ENCODE measurements at places on chromosomes 11 and 22.

DNA sequence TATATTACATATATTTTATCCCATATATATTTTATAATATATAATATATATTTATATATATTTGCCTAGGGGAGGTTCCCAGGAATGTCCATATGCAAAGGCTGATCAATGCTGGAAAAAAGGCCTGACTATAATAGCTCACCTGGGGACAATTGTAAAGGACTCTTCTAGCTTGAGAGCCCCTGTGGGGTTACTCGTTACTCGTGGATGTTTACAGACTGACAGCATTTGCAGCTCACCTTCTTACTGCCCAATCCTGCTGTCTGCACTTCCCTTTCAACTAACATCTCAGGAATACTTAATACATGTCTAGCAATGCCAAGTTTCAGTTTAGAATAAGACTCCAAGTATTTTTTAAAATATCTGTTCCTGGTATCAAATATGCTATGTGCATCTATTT, 1365.4 kb upstream of the RAG2 start:
- DNase-seq, result no peak

DNA sequence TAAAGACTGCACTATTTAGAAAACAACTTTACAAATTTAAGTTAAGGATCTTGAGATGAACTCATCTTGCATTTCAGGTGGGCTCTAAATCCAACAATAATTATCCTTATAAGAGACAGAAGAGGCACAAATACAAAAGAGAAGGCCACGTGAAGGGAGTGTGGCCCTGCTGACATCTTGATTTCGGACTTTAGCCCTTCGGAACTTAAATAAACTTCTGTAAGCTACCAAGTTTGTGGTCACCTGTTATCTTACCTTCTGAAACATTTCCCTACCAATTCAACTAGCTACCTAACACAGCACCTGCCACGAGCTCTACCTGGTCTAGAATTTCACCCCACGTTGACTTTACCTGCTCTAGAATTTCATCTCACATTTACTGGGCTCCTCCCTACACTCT, 42.9 kb upstream of the ARHGAP32 start:
- no peak for DNase-seq

DNA sequence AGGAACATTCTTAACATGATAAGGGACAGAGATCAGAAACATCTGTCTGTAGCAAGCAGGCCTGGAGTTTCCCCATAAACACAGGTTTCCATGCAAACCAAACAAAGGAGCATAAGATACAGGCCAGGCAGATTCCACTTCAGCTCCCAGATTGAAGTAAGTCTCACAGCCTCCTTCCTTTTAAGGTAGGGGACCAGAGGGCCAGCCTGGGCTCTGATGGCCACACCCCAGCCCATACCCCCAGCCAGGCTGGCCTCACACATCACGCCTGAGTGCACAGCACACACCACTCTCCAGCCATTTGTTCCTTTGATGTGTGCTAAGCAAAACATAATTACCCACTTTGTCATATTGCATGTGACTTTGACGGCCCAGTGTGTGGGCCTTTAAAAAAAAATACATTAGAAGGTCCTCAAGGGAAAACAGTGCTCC, 518.7 kb downstream of the NTM start:
- DNase-seq, result no peak

DNA sequence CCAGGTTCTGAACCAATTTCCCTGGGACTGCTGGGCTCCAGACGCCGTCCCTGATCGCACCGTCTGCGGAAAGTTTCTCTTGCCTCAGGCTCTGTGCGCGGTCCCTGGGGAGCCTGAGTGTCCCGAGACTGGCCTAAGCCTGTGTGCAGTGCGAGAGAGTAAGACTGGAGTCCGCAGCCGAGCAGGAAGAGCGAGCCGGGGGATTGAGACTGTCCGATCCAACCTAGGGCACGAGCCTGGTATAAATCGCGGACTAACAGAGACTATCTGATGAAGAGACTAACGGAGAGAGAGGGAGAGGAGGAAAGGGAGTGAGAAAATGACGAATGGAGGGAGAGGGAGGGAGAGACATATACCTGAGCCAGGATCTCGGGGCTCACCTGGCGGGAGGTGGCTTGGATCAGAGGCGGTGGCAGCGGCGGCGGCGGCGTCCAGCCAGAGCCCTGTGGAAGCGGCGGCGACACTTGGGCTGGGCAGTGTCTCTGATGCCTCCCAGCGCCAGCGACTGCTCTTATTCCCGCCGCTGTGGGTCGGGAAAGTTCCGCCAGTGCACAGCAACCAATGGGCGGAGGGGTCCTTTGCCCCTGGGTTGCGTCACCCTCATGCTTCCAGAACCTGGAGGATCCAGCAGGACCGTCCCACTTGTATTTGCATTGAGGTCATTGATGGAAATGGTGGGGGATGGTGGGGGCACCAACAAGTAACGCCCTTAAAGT, at the start of gene CALCA:
TSS of gene CALCA (minus strand) at position 487 of the 716 bp plus-strand sequence. CDS start 1,159 bp downstream, outside the sequence.
- DNase-seq, result no peak

GRCh38 chr11:120028181-120028896, 109.6 kb downstream of the TRIM29 start:
- DNase-seq, result no peak

DNA sequence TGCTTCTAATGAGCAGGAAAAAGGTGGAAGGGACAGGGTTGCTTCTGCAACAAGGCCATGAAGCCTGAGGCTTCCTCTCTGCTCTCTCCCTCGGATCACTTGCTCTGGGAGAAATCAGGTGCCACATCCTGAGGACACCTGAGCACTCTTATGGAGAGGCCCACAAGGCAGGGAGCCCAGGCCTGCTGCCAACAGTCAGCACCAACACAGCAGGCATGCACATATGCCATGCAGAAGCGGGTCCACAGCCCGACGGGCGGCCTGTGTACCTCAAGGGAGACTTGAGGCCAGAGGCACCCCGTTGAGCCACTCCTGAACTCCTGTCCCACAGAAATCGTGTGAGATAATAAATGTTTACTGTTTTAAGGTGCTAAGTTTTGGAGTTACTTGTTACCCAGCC, 9.5 kb downstream of the TTLL12 start:
- no peak for DNase-seq

- DNase-seq, result no peak
These were observed 3.6 kb downstream of the IZUMO1R start for GRCh38 chr11:94308024-94308423.

All from GM20000 (cell line).